ENCODE measurements at places on chromosomes 12 and 14. TPM values are rescaled to one million over a fixed set of nuclear protein-coding genes. Genes with fewer than 3 reads are reported as not detected.

Gene FAM186B
- 0.17 TPM for total RNA-seq

Gene ZFYVE1
- total RNA-seq: 2.8 TPM

Gene LRIG3
- total RNA-seq: 9.9 TPM

Gene NOS1
- total RNA-seq: not detected

Gene SLC16A7
- total RNA-seq: 1.3 TPM

Gene SIX6
- total RNA-seq: not detected

Gene OASL
- total RNA-seq: 0.22 TPM

Gene SPX
- 0.07 TPM for total RNA-seq

Gene CAPS2
- total RNA-seq: not detected

Gene ALG10
- total RNA-seq: 13.1 TPM

Gene SYCP3
- not detected for total RNA-seq

Gene REP15
- 0.64 TPM for total RNA-seq

Gene ESPL1
- 11.6 TPM for total RNA-seq

Gene MYO1H
- total RNA-seq: not detected

Gene TOMM20L
- not detected for total RNA-seq

Gene ARHGDIB
- 0.11 TPM for total RNA-seq

Gene CNOT2
- total RNA-seq: 76.6 TPM

Gene SERPINA12
- not detected for total RNA-seq

Gene KCNJ8
- not detected for total RNA-seq

Gene OVCH1
- total RNA-seq: not detected

Gene TMEM63C
- 0.27 TPM for total RNA-seq

Gene SRRM4
- not detected for total RNA-seq

Gene MORN3
- total RNA-seq: 2.0 TPM

Gene TRPV4
- total RNA-seq: 0.35 TPM

Gene SRGAP1
- 1.6 TPM for total RNA-seq

Gene JKAMP
- total RNA-seq: 41.6 TPM

Gene RNASE4
- 109 TPM for total RNA-seq

Gene KIF5A
- 1.1 TPM for total RNA-seq

Gene PIANP
- total RNA-seq: not detected

Gene PRH2
- not detected for total RNA-seq

Gene TBX5
- not detected for total RNA-seq

Gene GLT1D1
- total RNA-seq: not detected

Gene GSC
- total RNA-seq: not detected

Gene ITGB7
- 0.18 TPM for total RNA-seq

Gene SLC6A15
- total RNA-seq: not detected

Gene COCH
- total RNA-seq: 79.3 TPM

Gene GPR132
- total RNA-seq: not detected

Gene RHOJ
- 0.49 TPM for total RNA-seq

Gene ADCY4
- total RNA-seq: not detected

Gene C12orf54
- not detected for total RNA-seq

Gene ADGRD1
- total RNA-seq: 0.46 TPM

Gene IGF1
- total RNA-seq: not detected

Gene IL26
- total RNA-seq: not detected

Gene DBX2
- total RNA-seq: not detected

Gene NAV3
- 0.51 TPM for total RNA-seq

Gene CD4
- total RNA-seq: 0.07 TPM

Gene FLVCR2
- total RNA-seq: 9.9 TPM

Gene ZFHX2
- total RNA-seq: 0.49 TPM

Gene RPS6KL1
- 8.1 TPM for total RNA-seq

Gene LBHD2
- total RNA-seq: 0.72 TPM

Gene DLK1
- 95.5 TPM for total RNA-seq
